Foreskin keratinocyte (primary cell): ENCODE measurements at places on chromosomes 16 and 17. TPM values are rescaled to one million over a fixed set of nuclear protein-coding genes. Genes with fewer than 3 reads are reported as not detected.

The HIC1 gene
- total RNA-seq = 1.5 and 3.0 TPM in 2 replicates

The LUC7L gene
- total RNA-seq = 37.8 and 47.6 TPM in 2 replicates

The CHST6 gene
- total RNA-seq = 1.4 and 1.5 TPM in 2 replicates

The KRTAP9-8 gene
- total RNA-seq = not detected in 2 replicates

The CRHR1 gene
- total RNA-seq = not detected in 2 replicates

The GABARAP gene
- 162 and 204 TPM in 2 replicates for total RNA-seq

The PGAP6 gene
- 37.7 and 44.5 TPM in 2 replicates for total RNA-seq

The KRT9 gene
- 1.0 and 1.3 TPM in 2 replicates for total RNA-seq

The PABPN1L gene
- not detected in 2 replicates for total RNA-seq

The POLR3E gene
- total RNA-seq = 47.0 and 47.4 TPM in 2 replicates

The NKD1 gene
- 0.48 and 0.60 TPM in 2 replicates for total RNA-seq

The ENDOV gene
- total RNA-seq = 7.3 and 9.7 TPM in 2 replicates

The CCDC57 gene
- total RNA-seq = 19.5 TPM in 2 replicates

The GPRC5B gene
- 0.14 and 0.48 TPM in 2 replicates for total RNA-seq

The LITAFD gene
- total RNA-seq = not detected in 2 replicates

The LGALS9B gene
- 11.6 and 14.5 TPM in 2 replicates for total RNA-seq

The CCDC144A gene
- 0.17 and 2.4 TPM in 2 replicates for total RNA-seq

The TBC1D3C gene
- total RNA-seq = 0.11 TPM in 1 of 2 replicates, not detected in the other

The CCL17 gene
- total RNA-seq = not detected in 2 replicates

The RAC3 gene
- total RNA-seq = 27.5 and 30.2 TPM in 2 replicates

The CPPED1 gene
- 7.1 and 7.3 TPM in 2 replicates for total RNA-seq

The MMP25 gene
- total RNA-seq = 0.35 and 1.8 TPM in 2 replicates

The RTN4RL1 gene
- 2.6 and 4.2 TPM in 2 replicates for total RNA-seq

The SCNN1B gene
- 0.07 TPM in 1 of 2 replicates, not detected in the other for total RNA-seq

The RHBDL3 gene
- total RNA-seq = 0.03 TPM in 1 of 2 replicates, not detected in the other

The GCGR gene
- total RNA-seq = not detected in 2 replicates
